ENCODE measurements at places on chromosomes 3 and 15.

DNA sequence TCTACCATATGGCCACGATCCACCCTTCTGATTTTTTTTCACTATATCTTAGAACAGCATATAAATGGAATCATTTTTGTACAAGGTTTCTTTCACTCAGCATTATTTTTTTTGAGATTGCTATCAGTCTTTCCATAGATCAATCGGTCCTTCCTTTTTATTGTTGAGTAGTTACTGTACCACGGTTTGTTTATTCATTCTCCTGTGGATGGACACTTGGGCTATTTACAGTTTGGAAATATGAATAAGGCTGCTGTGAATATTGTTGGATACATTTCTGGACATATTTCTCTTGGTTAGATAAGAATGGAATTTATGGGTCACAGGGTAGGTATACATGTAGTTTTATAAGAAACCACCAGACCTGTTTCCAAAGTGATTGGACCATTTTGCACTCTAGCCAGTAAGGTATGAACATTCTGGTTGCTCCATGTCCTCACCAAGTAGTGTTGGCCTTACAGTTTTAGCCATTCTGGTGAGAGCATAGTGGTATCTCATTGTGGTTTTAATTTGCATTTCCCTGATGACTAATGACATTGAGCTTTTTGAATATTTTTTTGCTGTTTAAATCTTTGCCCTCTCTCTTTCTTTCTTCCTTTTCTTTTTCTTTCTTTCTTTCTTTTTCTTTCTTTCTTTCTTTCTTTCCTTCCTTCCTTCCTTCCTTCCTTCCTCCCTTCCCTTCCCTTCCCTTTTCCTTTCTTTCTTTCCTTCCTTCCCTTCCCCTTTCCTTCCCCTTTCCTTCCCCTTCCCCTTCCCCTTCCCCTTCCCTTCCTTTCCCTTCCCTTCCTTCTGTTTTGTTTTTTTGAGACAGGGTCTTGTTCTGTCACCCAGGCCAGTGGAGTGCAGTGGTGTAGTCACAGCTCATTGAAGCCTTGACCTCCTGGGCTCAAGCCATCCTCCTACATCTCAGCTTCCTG is 49.2 kb downstream of the LRRK1 start:
- DNase-seq = no peak

DNA sequence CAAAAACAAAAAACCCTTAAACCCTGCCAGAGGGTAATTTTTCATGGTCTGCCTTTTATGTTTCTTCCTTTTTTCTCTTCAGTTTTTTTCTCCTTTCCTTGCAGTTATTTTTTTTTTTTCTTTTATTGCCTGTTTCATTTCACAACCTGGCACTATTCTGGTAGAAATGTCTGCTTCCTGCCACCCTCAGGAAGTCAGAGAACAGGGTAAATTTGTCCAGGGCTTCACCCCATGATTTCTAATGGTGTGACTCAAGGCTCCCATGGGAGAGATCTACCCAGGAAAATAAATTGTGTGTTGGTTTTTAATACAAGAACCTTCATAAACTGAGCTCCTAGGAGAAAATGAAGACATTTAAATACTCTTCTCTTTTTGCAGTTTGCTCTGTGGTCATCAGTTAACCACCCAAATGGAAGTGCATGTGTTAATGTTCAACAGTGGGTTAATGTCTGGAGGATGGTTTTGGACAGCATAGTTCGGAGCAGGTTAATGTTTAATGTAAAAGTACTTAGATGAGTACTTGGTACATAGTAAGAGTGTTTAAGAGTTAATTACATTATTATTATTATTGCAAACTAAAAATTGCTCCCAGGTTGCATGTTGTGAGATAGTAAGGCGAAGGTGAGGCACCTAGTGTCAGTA is 45.9 kb downstream of the CGNL1 start:
- DNase-seq = no peak

GRCh38 chr3:25855266-25855784 is 65.4 kb downstream of the OXSM start:
- no peak for DNase-seq

- DNase-seq = no peak
Observed at GRCh38 chr15:95168152-95168551, 936.8 kb downstream of the MCTP2 start.

- DNase-seq = no peak
Observed at GRCh38 chr3:49351521-49352011, 6.6 kb downstream of the GPX1 start.
